Dermis blood vessel endothelial cell (primary cell): ENCODE measurements at places on chromosomes 3 and 15. TPM values are rescaled to one million over a fixed set of nuclear protein-coding genes. Genes with fewer than 3 reads are reported as not detected.

- no peak for DNase-seq
These were observed 34.3 kb downstream of the ZXDC start for GRCh38 chr3:126441256-126441880.

DNA sequence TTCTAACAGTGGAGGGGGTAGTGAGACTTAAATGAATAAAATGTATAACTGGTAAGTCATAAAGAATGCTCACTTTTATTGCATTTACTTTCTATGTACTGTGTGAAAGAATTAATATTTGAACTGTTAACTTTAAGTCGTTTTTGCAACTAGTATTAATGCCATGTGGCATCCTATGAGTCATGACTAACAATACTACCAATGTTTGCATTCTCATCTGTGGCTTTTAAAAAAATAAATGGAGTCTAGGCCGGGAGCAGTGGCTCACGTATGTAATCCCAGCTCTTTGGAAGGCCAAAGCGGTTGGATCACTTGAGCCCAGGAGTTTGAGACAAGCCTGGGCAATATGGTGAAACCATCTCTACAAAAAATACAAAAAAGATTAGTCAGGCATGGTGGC is 5.2 kb downstream of the C3orf49 start:
- peak; percentile 15 for DNase-seq

The P2RY1 gene
- 0.88 and 2.4 TPM in 2 replicates for total RNA-seq

GRCh38 chr15:48887144-48887543 is 9.2 kb downstream of the EID1 start:
- DNase-seq: no peak

The DCLK3 gene
- total RNA-seq: under 0.01 TPM in 1 of 2 replicates, not detected in the other

GRCh38 chr15:76134537-76134936 is 74.8 kb downstream of the TMEM266 start:
- DNase-seq: no peak
